ENCODE measurements at places on chromosomes 2 and 18.

- no peak for DNase-seq
These were observed 139.0 kb downstream of the DDX1 start for GRCh38 chr2:15730545-15731212.

GRCh38 chr2:160044728-160045127 is 17.7 kb downstream of the PLA2R1 start:
- no peak for DNase-seq

- no peak for DNase-seq
These were observed 85.6 kb downstream of the MOGAT1 start for GRCh38 chr2:222756951-222757650.

- no peak for DNase-seq
These were observed 84.1 kb downstream of the CAPN13 start for GRCh38 chr2:30722936-30723725.

- DNase-seq = no peak
These were observed 281.2 kb upstream of the LYPD1 start for GRCh38 chr2:132951008-132951714.

- no peak for DNase-seq
These were observed 258.6 kb upstream of the TANK start for GRCh38 chr2:160901613-160902012.

DNA sequence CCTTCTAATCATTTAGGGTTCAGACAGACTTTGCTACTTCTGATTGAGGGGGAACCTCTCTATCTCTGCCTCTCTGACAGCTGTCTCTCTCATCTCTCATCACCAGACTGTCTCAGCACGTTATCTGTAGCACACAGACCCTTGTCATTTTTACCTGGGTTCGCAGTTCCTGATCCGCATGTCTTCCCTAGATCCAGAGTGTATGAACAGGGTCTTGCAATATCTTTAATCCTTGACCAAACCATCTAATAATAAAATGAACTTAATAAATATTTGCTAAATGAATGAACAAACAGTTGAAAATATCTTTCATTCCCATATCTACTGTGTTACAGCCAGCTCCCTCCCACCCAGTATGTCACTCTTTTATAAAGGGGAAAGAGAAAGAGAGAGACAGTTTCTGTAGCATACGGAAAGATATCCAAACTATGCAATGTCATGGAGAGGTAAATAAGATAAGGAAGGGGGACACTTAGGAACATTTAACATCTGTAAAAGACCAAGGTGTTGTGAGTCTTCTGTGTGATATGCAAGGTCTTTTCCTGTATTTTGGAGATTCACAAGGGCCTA is 507.6 kb downstream of the SUCLG1 start:
- no peak for DNase-seq

DNA sequence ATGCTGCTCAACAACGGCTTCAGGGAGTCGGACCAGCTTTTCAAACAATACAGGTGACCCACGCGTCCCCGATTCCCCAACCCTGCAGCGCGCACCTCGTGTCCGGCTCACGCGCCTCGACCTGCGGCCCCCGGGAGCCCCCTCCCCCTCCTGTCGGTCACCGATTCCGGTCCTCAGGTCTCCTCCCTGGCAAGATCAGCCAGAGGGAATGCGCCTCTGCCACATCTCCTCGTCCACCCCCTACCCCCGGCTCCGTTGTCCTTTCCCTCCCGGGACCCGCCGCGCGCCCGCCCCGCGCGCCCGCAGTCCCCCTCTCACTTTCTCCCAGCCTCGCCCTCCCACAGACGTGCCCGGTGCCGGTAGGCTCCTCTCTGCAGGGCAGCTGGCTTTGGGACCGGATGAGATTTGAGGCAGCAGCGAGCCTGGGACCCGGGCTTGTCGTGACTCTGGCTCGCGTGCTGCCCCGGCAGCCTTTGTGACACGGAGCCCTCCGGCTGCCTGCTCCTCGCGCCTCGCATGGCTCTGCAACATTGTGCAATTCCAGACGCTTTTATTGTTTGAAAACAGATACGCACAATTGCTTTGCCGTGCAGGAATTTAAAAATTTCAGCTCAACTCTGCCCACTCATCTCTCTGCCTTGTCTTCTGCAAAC is 558 bp downstream of the TTC39C start:
- DNase-seq = no peak

GRCh38 chr2:183610724-183611123 is 486.5 kb downstream of the NUP35 start:
- no peak for DNase-seq

- DNase-seq = no peak
These were observed 61.7 kb downstream of the STRADB start for GRCh38 chr2:201513271-201513670.

- no peak for DNase-seq
These were observed 525.4 kb downstream of the KCNJ3 start for GRCh38 chr2:155223781-155224406.

DNA sequence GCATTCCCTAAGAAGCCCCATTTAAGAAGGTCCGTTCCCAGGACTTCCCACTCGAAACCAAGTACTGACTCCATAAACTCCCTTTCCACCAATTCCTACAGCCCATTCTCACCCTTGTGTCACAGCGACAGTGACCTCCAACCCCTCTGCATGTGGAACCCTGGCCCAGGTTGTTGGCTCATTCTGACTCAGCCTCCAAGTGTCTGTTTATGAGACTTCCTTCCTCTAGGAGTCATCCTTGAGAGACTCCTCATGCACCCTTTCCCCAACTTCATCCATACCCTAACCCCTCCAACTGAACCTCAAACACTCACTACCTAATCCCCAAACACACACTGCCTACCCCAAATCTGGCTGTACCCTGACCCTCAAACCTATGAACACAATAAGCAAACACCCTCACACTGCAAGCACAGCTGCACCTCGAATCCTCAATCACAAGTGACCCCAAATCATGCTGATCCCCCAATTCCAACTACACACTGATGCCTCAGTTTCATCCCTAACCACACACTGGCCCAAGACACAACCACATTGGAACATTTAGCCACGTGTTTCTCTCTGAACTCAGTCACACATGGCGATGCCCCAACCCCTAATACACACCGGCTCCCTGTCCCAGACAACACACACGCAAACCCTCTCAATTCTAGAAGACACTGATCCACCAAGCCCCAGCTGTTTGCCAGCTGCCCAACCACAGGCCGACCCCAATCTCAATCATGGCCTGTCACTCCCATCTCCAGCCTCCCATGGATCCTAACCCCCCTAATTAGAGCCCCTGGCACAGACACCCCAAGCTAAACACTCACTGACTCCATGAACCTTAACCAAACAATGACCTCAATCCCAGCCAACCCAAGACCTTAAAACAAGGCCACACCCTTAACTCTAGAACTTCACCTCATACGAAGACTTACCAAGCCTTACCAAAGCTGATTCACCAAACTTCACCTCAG is 219.6 kb downstream of the CYP26B1 start:
- DNase-seq = no peak

DNA sequence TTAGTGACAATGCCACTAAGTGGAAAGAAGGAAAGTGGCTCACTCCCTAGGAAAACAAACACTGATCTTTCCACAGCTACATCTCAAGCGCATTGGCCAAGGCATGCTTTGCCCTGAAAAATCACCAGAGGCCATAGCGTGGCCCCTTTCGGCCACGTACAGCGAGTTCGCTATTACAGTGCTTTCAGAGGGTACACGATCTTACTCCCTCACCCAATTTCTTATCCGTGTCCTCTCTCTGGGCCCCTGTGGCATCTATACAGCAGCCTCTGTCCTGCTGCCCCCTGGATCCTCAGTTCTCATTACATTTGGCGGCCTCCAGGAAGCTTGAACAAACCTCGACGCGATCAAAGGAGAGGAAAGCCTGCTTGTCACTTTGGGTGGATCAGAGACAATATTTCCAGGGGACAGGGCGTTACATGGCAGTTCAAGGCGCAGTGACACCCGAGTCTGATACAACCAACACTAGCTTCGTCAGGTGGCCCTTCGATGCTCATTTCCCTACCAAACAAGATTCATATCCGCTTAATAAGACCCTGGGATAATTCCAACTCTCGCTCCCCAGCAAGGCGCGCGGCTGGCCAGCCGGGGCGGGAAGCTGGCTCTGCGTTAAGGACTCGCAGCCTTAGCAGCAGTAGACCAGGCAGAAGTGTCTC is 941 bp downstream of the SKOR2 start:
- DNase-seq = no peak

DNA sequence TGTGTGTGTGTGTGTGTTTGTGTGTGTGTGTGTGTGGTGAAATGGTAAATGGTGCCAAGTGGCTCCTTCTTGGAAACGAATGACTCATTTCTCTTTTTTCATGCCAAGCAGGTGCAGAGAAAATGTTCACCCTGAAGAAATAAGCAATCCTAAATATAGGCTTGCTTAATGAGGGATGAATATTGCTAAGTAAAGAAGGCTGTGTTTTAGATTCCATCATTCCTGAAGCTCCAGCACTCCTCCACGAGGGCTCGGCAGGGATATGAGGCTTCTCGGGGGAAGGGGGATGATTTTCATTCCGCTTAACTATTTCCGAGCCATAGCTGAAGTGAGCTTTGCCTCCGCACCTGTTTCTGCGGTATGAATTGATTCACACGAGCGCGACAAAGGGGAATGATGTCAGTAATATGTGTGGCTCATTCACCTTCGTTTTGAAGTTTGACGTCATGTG is 72.9 kb downstream of the TSN start:
- DNase-seq = no peak

DNA sequence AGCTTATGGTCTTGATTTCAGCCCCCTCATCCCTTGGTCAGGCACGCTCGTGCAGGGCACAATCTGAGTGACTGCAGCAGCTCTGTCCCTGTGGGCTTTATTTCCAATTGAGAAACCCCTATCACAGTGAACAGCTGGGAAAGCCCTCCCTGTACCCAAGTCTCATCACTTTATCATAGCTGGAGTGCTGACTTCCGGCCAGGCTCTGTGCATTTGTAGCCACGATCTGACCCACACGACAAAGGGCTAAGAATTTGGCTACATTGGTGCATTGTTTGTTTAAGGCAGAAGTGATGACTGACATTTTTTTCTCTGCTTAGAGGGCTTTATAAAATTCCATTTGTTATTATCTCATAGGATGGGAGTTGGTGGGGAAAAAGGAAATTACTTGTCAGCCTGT is 184.4 kb downstream of the KCNS3 start:
- no peak for DNase-seq

DNA sequence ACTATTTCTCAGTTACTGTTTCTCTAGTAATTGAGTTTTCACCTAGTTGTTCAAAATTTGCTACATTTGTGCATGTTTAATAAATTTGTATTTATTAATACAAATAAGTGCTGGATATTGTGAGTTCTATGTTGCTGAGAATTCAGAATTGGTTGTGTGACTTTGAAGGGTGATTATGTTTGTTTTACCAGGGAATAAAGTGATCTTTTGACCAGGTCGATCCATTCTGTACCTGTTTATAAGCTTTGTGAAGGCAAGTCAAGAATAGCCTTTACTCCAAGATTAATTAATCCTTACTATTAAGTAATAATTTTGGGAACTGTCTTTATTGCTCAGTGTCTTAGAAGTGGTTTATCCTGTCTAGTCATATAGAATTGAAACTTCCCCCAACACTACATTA is 230.0 kb upstream of the GYPC start:
- no peak for DNase-seq

GRCh38 chr2:45904267-45904945 is 252.9 kb downstream of the PRKCE start:
- DNase-seq = no peak

DNA sequence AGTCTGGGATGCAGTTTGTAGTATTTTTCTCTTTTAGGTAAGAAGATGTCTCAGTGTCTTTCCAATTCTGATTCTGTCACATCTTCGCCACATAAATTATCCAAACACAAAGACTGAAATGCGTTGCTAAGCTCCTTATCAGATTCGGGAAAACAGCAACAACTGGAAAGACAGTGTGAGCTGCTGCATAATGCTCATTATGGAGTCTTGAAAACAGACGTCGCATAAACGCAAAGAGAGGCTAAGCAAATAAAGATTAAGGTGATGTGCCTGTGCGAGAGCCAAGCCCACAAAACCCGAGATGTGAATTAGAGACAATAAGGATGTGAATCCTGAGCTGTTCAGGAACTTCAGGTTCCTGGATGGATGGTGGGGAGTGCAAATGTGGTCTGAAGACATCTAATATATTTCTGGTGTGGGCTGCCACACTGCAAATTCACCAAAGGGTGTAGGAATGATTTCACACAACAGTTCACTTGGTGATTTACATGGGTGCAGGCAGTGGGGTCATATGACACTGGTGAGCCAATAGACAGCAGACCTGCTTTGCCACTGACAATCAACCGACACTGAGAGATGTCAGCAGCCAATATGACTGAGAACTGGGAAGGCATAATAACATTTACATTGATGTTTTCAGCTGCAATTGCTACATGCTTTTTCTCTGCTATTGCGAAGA is 195.8 kb downstream of the MTX2 start:
- DNase-seq = peak; percentile 51

- DNase-seq = no peak
These were observed 110.7 kb downstream of the SLC8A1 start for GRCh38 chr2:40341198-40341597.

- no peak for DNase-seq
These were observed 101.2 kb downstream of the DGKD start for GRCh38 chr2:233455491-233455890.

- DNase-seq = no peak
These were observed 1.2 kb downstream of the CFLAR start for GRCh38 chr2:201116959-201117734.

DNA sequence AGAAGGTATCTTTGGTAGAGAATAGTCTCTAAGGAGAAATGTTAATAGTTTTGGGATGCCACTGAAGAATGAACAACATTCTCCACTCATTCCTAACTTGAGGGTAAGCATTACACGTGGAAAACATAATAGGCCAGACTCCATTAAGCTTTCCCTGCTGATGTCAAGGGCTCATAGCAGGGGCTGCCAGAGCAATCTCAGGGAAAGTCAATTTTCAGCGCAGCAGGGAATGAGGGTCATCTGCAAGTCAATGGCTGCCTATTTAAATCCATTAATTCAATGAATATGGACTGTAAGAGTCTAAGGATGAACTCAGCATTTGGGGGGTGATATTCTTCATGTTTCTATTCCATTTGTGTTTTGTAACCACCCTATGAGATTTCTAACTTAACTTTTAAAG is 144.2 kb upstream of the ARL4C start:
- DNase-seq = no peak

GRCh38 chr2:235827585-235827992 is 333.7 kb downstream of the AGAP1 start:
- DNase-seq = no peak

DNA sequence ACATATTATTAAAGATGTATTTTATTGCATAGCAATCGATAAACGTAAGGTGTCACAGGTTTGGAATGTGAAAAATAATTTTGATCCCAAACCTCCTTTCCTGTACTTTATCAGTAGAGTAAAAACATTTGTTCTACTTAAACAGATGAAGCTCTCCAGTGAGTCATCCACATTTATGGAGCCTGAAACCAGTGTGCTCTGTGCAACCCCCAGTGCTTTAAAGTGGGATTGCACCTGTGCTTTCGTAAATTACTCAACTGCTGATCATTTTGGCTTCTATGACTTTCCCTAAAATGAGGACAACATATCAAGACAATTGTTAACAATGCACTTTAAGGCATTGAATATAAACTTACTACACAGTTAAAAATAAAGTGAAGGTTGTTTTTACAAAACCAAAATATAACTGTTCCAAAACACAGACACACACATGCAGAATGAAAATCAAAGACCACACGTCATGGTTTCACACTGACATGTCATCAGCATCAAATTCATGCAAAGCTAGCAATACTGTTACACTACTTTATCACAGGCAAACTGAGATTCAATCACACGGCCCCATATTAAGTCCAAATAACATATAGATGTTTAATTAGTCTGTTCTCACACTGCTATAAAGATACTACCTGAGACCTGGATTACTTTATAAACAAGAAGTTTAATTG is 9.7 kb downstream of the TMEM18 start:
- DNase-seq = no peak

Measured in NCI-H187 (cell line).